ENCODE measurements at places on chromosomes 6 and 20.

DNA sequence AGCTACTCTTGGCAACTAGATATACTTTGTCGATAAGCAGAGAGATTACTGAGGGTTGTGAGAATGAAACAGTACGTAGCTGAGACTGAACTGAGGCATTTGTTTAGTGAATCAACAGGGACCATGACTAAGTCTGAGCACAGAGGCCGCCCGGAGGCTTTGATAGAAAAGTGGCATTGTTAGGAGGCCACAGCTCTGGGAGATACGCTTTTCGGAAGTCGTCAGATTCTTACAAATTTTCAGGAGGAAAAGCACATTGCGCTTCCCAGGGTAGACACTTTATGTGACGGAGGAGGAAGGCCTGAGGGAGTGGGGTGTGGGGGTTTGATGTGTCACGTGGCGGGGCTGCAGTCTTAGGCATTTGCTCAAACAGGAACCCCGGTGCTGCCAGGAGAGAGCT is 69.4 kb downstream of the PSMG4 start:
- H3K27ac ChIP-seq, result no peak overlapping the region
- no peak overlapping the region for H3K4me3 ChIP-seq
- H3K27me3 ChIP-seq, result no peaks in the 10 kb centered on the region
- DNase-seq, result no peak

DNA sequence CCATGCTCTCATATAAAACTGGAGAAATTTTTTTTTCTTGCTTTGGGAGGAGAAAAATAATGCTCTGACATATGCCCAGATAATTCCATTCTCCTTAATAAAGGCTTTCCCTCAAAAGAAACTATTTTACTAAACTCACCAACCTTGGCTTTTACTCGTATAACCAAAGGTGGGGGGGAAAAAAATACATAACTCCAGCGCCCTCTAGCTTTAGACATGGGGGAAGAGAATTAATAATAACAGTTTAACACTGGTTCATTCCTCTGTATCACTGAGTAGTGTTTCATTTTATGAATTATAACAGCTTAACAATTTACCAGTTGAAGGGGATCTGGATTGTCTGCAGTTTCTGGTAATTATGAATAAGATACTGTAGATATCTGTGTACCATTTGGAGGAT is 1226.1 kb downstream of the GRIK2 start:
- no peaks in the 10 kb centered on the region for H3K27me3 ChIP-seq
- no peaks in the 10 kb centered on the region for H3K36me3 ChIP-seq
- no peak overlapping the region for H3K4me3 ChIP-seq

DNA sequence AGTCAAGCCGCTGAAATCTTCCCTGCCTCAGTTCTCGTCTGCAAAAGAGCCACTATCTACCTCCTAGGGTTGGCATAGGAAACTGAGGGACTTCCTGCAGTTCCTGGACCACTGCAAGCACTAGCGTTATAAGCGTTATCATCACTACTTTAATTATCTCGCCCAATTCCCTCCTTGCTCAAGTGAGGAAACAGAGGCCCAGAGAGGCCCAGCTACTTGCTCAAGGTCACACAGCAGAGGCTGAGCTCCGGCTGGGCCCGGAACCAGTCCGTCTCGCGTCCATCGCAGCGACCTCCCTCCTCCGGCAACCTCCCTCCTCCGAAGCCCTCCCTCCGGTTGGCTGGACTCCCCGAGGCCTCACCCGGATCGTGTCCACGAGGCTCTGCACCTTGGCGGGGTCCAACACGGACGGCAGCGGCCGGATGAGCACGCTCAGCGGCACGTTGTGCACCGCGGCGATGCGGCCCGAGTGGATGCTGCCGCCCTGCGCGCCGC is 338 bp downstream of the SRXN1 start:
- DNase-seq, result no peak
- H3K36me3 ChIP-seq, result no peaks in the 10 kb centered on the region
- peaks cover 6% of the 10 kb centered on the region for H3K4me1 ChIP-seq
- H3K27me3 ChIP-seq, result no peaks in the 10 kb centered on the region

DNA sequence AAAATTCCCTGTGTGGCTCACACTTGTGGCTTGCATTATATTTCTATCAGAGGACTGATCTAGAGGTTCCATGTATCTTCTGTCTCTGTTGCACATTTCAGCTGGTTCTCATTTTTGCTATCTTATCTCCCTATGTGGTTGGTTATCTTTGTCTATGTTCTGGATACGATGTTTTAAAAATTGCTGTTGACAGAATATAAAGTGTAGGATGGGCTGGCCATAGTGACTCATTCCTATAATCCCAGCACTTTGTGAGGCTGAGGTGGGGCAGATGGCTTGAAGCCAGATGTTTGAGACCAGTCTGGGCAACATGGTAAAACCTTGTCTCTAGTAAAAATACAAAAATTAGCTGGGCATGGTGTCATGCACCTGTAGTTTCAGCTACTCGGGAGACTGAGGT is 9.9 kb upstream of the ULBP3 start:
- no peak overlapping the region for H3K27ac ChIP-seq
- no peak overlapping the region for H3K4me3 ChIP-seq
- no peaks in the 10 kb centered on the region for H3K4me1 ChIP-seq
- no peak for DNase-seq
- H3K36me3 ChIP-seq, result no peaks in the 10 kb centered on the region
- no peaks in the 10 kb centered on the region for H3K27me3 ChIP-seq

GRCh38 chr6:105274678-105275077 is 94.9 kb upstream of the POPDC3 start:
- no peaks in the 10 kb centered on the region for H3K4me1 ChIP-seq
- H3K36me3 ChIP-seq, result 0 out of 2 replicates have a peak, but pooled peaks cover 2% of the 10 kb centered on the region
- no peaks in the 10 kb centered on the region for H3K27me3 ChIP-seq
- no peak overlapping the region for H3K4me3 ChIP-seq
- no peak for DNase-seq

DNA sequence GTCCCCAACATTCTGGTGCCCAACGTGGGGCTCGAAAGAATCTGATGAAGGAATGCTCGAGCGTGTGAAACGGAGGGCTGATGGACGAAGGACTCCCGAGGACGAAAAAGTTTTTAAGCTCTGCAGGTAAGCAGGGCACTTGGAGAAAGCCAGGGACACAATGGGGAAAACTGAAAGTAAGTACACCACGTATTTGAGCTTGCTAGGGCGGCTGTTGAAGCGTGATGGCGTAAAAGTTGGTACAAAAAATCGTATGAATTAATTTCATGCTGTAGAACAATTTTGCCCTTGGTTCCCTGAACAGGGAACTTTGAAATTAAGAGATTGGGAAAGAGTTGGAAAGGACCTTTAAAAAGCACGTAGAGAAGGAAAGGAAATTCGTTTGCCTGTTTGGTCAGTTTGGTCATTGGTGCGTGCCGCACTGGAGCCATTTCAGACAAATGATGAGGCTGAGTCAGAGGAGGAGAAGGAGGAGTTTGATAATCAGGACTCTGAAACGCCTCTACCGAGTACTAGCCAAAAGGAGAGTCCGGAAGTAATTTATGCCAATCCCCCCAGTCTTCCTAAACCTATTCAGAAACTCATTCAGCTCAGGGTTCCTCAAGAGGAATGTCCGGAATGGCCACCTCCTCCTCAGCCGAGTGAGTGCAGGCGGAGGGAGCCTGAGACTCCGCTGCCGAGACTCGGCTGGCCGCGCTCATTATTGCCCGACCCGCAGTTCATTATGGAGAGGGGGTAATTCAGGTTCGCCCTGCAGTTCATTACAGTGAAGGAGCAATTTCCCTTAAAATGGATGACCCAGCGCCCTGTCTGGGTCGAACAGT is 59.2 kb upstream of the PRSS16 start:
- no peaks in the 10 kb centered on the region for H3K27me3 ChIP-seq
- peak; percentile 55 for DNase-seq
- no peaks in the 10 kb centered on the region for H3K36me3 ChIP-seq
- peak overlapping the region; percentile 75 for H3K4me3 ChIP-seq

DNA sequence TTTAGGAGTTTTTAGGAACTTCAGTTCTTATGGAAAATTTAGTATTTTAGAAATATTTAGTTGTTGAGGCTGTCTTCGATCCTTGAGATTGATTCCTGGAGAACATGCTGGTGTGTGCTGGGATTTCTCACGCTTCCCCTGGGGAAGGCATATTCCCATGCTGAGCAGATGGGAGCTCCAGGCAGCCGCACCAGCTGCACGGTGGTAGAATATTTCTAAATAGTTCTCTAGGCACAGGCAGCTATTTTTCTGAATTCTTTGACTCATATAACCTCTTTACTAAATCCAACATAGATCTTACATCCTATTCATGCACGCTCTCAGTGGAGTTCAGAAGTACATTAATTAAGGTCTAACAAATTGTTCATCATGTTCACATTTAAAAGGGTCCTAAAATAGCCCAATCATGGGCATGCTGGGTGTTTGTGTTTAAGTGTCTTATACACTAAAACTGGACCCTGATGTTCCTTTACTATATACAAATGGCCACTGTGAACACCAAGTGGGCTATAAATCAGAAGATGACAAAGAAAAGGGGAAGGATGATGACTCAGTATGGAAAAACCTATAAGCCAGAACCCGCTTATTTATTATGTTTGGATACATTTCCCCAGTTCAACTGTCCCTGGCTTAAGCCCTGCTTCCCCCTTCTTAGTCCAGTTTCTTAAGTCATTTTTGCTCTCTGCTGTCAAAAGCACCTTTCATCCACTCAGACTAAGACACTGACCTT is 138.5 kb downstream of the UST start:
- no peak overlapping the region for H3K4me3 ChIP-seq
- H3K27ac ChIP-seq, result no peak overlapping the region
- H3K27me3 ChIP-seq, result no peaks in the 10 kb centered on the region
- no peak for DNase-seq
- no peaks in the 10 kb centered on the region for H3K4me1 ChIP-seq

- no peaks in the 10 kb centered on the region for H3K36me3 ChIP-seq
- H3K4me1 ChIP-seq, result peaks cover 3% of the 10 kb centered on the region
- H3K27ac ChIP-seq, result no peak overlapping the region
These were observed 853.8 kb downstream of the MAFB start for GRCh38 chr20:39835130-39835842.

- H3K4me3 ChIP-seq, result no peak overlapping the region
- DNase-seq, result no peak
- H3K27ac ChIP-seq, result no peak overlapping the region
- H3K27me3 ChIP-seq, result no peaks in the 10 kb centered on the region
- H3K4me1 ChIP-seq, result no peaks in the 10 kb centered on the region
These were observed 109.9 kb downstream of the RIN2 start for GRCh38 chr20:19867940-19868371.

DNA sequence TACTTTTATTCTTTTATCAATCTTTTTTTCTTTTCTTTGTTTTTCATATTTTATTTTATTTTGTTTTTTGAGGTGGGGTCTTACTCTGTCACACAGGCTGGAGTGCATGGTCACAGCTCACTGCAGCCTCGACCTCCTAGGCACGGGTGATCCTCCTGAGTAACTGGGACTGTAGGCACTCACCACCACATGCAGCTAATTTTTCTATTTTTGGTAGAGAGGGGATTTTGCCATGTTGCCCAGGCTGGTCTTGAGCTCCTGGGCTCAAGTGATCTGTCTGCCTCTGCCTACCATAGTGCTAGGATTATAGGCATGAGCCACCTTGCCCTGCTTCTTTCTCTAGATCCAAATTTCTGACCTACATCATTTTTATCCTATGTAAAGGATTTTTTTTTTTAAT is 153.2 kb downstream of the CDKAL1 start:
- no peak overlapping the region for H3K4me3 ChIP-seq
- no peaks in the 10 kb centered on the region for H3K36me3 ChIP-seq
- H3K27me3 ChIP-seq, result no peaks in the 10 kb centered on the region
- H3K27ac ChIP-seq, result no peak overlapping the region
- peaks cover 13% of the 10 kb centered on the region for H3K4me1 ChIP-seq

GRCh38 chr6:105313211-105313610 is 89.7 kb downstream of the PREP start:
- H3K36me3 ChIP-seq, result peaks cover 3% of the 10 kb centered on the region
- no peaks in the 10 kb centered on the region for H3K27me3 ChIP-seq
- H3K4me1 ChIP-seq, result no peaks in the 10 kb centered on the region
- no peak overlapping the region for H3K4me3 ChIP-seq
- DNase-seq, result no peak

- no peaks in the 10 kb centered on the region for H3K27me3 ChIP-seq
- peaks cover 5% of the 10 kb centered on the region for H3K36me3 ChIP-seq
- H3K27ac ChIP-seq, result no peak overlapping the region
- no peaks in the 10 kb centered on the region for H3K4me1 ChIP-seq
These were observed 52.4 kb downstream of the DOP1A start for GRCh38 chr6:83119742-83120300.

- no peaks in the 10 kb centered on the region for H3K36me3 ChIP-seq
- no peaks in the 10 kb centered on the region for H3K4me1 ChIP-seq
- H3K27me3 ChIP-seq, result no peaks in the 10 kb centered on the region
- DNase-seq, result no peak
These were observed 381.0 kb upstream of the SULF2 start for GRCh38 chr20:48166082-48166835.

- H3K27ac ChIP-seq, result no peak overlapping the region
- DNase-seq, result no peak
- H3K27me3 ChIP-seq, result peaks cover 3% of the 10 kb centered on the region
- H3K36me3 ChIP-seq, result no peaks in the 10 kb centered on the region
- no peak overlapping the region for H3K4me3 ChIP-seq
These were observed 96.1 kb downstream of the VEGFA start for GRCh38 chr6:43865932-43866645.

- DNase-seq, result no peak
- H3K4me3 ChIP-seq, result no peak overlapping the region
- H3K36me3 ChIP-seq, result peaks cover 22% of the 10 kb centered on the region
These were observed 178.0 kb downstream of the DTNBP1 start for GRCh38 chr6:15484821-15485220.

DNA sequence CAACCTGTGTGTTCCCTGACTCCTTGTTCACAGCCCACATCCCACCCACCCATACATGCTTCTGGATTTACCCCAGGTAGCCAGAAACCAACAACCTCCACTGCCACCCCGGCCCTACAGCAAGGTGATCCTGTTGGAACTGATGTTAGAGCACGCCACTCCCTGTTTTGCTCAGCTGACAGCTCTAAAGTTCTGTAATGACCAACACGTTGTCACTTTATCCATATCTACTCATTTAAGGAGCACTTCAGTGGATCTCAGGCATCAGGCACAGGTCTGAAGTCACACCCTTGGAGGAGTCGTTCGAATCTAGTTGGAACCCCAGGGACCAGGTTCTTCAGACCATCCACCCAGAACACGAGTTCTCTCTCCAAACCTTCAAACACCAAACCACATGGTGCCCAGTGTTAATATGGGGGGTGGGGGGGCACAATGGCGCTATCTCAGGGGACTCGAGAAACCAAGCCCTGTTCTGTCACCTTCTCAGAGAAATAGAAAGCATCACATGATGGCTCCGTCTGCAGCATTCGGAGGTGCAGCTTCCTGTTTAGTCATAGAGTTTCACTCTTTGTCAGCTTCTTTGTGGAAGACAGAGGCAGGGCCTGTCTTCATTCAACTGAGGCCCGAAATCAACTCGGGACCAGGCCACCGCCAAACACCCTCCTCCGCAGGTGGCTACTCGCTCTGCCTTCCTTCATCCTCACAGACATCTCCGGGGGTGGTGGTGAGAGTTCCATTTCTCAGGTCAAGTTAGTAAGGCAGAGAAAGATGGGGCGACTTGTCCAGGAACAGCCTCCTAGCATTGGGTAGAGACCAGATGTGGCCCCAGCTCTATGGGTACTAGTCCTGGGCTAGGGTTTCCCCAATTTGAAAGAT is 142.2 kb downstream of the NFATC2 start:
- peak overlapping the region; percentile 94 for H3K27ac ChIP-seq
- peak; percentile 89 for DNase-seq
- H3K4me3 ChIP-seq, result no peak overlapping the region
- H3K27me3 ChIP-seq, result no peaks in the 10 kb centered on the region
- peaks cover 3% of the 10 kb centered on the region for H3K36me3 ChIP-seq
